Right renal pelvis (tissue), 4 donors: ENCODE measurements at places on chromosomes 16 and 17. TPM values are rescaled to one million over a fixed set of nuclear protein-coding genes. Genes with fewer than 3 reads are reported as not detected.

Gene TP53TG3B
- not detected for polyA plus RNA-seq

Gene RHBDF1
- polyA plus RNA-seq, result 28.8 TPM

Gene CLDN7
- polyA plus RNA-seq, result 53.1 TPM

GRCh38 chr17:81499601-81499970 is 13.0 kb downstream of the ACTG1 start:
- no peak for DNase-seq

DNA sequence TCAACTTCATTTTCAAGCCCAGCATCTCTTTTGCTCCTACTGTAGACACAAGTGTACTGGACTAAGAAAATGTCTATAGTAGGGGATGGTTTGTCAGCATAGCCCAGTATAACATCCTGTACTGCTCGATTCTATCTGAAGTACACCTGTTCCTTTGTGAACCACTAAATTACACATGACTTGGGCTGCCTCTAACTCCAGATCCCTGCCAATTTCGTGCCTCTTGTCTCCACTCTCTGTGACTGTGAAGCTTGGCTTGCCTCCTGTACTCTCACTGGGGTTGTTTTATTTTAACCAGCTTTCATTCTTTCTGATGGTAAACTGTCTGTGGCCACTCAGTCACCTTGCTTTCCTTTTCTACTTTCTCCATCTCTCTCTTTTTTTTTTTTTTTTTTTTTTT is 24.5 kb downstream of the GFOD2 start:
- DNase-seq, result no peak

DNA sequence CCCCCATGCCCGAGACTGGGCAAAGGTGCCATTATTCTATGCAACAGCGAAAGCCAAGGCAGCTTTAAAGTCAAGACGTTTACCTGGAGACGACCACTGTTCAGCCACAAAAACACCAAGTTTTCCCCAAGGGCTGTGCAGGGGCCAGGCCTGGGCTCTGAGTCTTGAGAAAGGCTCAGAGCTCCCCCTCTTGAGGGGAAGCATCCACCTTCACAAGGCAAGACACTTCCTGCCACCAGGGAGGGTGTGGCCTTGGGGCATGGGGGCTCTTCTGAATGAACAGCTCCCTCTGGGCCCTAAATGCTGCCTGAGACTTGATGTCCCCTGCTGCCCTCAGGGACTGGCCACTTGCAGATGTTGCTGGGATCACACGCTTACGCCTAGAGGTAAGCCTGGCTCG is 26.5 kb downstream of the PDIA2 start:
- no peak for DNase-seq

- DNase-seq, result no peak
Measured at GRCh38 chr17:10156599-10156947, 41.8 kb downstream of the GAS7 start.

GRCh38 chr17:77488531-77489238 is 347.9 kb downstream of the SEC14L1 start:
- no peak for DNase-seq

DNA sequence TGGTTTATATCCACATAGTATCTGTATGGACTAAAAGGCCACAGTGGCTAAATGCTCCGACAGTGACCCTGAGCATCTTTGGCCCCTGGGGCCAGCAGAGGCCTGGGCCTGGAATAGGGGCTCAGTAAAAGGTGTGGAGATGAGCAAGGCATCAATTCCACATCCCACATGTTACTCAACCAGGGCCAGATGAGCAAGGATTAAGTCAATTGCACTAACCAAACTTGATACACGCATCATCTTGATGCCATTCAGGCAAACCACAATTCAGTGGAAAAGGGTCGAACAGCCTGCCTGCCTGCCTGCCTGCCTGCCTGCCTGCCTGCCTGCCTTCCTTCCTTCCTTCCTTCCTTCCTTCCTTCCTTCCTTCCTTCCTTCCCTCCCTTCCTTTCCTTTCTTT is 53.5 kb upstream of the DNAJA2 start:
- DNase-seq, result no peak

DNA sequence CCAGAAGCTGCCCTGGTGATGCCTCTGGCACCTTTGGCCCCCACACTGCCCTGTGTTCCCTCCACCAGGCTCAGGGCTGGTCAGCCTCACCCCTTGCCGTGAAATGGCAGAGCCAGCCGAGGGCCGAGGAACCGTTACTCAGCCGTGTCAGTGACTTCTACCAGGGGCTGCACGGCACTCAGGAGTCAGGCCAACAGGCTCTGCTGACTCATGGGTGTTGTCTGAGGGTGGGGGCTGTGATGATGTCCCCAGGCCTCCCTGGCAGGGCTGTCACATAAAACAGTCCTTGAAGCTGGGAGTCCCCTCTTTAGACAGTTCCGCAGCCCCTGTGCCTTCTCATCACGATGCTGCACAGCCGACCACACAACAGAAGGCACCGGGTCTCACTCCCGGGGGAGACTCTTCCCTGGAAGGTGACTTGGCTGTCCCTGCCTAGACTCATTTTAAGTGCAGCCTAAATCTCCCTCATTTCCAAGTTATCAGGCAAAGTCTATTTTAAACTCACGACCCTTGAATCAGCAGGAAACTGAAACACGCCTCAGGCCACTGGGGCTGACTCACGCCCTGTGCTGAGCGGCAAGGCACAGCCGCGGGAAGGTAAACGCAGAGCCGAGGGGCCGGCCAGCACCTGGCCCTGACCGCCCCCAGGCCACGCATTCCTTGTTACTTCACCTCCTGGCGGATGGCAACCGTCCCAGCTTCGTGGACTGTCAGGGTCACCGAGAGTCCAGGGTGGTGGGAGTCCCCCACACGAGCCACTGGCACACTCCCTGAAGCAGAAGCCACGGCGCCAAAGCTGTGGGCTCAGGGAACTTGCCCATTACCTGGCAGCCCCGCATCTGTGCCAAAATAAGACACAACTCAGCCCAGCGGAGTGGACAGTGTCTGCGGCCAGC is 102.6 kb downstream of the ZNF778 start:
- DNase-seq, result no peak
